ENCODE measurements at places on chromosomes 2 and 18.

GRCh38 chr18:11504962-11505361 is 104.4 kb upstream of the SLC35G4 start:
- DNase-seq, result no peak

GRCh38 chr2:72681016-72681995 is 144.5 kb downstream of the EXOC6B start:
- no peak for DNase-seq

DNA sequence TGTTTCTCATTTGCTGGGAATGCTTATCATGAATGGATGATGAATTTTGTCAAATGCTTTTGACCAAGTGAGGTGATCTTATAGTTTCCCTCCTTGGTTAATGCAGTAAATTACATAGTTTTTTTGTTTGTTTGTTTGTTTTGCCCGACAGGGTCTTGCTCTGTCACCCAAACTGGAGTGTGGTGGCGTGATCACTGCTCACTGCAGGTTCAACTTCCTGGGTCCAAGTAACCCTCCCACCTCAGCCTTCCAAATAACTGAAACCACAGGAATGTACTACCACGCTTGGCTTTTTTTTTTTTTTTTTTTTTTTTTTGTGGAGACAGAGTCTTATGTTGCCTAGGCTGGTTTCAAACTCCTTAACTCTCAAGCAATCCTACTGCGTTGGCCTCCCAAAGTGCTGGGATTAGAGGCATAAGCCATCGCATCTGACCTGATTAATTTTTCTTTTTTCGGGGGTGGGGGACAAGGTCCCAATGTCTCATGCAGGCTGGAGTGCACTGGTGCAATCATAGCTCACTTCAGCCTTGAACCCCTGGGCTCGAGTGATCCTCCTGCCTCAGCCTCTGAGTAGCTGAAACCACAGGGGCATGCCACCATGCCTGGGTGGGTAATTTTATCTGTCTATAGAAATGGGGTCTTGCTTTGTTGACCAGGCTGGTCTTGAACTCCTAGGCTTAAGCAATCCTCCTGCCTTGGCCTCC is 48.6 kb downstream of the SMAD2 start:
- peak; percentile 80 for DNase-seq

GRCh38 chr2:116200086-116200485 is 1614.4 kb upstream of the DDX18 start:
- no peak for DNase-seq

- DNase-seq, result no peak
These were observed 18.1 kb upstream of the EFHD1 start for GRCh38 chr2:232615339-232615738.

DNA sequence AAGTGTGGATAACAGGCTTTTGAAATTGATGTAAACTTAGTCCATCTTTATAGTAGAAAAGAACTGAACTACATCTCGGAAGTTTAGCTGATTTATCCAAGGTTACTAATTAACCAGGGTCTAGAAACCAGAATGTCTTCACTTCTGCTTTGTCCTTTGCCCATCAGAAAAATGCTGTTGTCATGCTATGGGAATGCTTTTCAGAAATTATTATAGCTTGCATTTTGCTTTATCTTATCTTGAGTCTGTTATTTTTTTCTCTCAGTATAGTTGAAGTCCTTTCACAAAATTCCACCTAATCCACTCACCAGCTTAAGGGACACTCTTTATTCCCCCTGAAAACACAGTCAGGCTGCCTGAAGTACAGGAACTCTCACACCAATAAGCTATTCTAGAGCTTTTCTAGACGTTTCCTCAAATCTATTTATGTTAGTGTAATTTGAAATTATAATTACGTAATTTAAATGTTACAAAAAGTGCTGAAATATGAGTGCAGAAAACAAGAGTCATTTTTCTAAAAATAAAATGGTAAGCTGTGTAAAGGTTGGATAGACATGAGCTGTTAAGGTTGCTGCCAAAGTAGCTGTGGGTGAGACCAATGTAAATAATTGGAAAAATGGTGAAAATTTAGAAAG is 456.3 kb downstream of the TGIF1 start:
- no peak for DNase-seq
